ENCODE measurements at places on chromosomes 4 and X.

DNA sequence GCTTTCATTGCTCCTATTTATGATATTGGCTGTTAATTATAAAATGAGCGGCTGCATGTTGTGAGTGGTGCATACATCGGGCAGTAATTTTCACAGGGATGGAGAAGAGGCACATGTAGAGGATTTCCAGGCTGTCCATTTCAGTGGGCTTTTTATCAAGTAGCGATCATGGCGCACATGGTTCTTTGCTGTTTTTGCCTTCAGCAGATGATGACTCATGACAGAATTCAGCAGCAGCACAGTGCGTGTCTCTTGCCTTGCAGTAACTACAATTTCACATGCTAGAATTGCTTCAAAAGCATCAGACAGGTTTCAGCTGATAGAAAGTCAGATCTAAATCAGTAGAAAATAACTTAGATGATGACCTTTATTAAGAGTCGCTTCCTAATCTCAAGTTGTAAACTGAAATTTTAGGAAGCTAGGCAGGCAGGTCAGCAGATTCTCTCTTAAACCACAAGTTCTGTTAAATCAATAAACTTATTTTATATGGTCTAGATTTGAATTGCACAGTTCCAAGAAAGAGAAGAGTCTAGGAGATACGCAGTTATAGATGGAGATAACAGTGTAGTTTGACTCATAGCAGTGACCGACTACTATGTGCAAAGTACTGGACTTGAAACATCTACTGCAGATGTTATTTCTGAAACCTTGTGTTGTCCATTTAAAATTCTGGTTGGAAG, 35.8 kb downstream of the LRP2BP start:
- peak; percentile 83 for DNase-seq

- DNase-seq: no peak
Observed at GRCh38 chr4:113169368-113169767, 119.9 kb downstream of the ANK2 start.

GRCh38 chr4:23979534-23979933, 89.7 kb upstream of the PPARGC1A start:
- DNase-seq: no peak

DNA sequence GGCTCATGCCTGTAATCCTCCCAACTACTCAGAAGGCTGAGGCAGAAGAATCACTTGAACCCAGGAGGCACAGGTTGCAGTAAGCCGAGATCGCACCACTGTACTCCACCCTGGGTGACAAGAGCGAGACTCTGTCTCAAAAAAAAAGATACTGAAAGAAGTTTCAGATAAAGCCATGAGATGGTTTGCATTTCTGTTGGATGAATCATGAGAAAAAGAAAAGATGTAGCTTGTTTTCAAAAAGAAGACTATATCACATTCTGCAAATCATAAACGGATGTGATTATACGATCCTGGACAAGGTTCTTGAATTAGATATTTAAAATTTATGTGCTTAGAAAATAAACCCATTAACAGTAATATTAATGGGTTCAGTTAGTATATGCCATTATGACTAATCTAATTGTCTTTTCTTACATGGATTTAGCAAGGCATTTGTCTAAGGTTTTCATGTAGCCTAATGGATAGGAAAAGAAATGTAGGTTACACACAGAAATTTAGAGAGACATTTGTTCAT, 345.9 kb downstream of the SLC7A11 start:
- peak; percentile 32 for DNase-seq

- no peak for DNase-seq
Observed at GRCh38 chrX:1418901-1419544, 27.1 kb upstream of the SLC25A6 start.

DNA sequence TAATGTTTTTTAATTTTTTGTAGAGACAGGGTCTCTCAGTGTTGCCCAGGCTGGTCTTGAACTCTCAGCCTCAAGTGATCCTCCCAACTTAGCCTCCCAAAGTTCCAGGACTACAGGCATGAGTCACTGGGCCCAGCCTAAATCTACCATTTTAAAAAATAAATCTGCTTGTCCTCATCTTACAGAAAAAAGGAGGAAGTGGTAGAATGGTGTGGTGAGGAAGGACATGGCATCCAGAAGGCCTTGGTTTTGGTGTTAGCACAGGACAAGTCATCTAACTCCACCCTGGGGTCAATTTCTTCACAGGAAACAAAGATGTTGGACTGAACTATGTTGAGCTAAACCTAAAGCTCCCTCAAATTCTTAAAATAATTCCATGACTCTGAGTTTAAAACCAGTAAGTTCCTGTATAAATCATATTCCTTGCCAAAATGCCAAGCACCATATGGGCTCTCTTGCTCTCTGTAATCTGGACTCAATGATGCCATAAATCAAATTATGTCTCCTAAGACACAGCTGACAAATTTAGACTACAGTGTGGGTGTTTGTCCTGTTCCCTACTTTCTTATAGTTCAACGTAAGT, 253.9 kb upstream of the NOCT start:
- DNase-seq: peak; percentile 15

DNA sequence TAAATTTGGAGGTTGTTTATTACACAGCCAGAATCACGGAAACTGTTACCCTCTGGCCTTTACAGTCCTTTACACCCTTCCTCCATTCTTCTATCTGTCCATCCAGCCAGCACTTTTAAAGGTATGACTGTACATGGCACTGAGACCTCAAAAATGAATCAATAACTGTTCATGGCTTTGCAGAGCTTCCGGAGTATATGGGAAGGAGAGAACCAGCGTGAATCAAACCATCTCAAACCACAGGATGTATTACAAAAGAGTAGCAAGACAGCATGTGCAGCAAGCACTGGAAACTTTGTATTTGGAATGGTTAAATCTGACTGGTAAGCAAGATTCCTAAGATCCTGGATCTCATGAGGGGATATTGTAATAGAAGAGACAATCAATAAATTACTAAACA, 228.5 kb upstream of the CASK start:
- DNase-seq: no peak

DNA sequence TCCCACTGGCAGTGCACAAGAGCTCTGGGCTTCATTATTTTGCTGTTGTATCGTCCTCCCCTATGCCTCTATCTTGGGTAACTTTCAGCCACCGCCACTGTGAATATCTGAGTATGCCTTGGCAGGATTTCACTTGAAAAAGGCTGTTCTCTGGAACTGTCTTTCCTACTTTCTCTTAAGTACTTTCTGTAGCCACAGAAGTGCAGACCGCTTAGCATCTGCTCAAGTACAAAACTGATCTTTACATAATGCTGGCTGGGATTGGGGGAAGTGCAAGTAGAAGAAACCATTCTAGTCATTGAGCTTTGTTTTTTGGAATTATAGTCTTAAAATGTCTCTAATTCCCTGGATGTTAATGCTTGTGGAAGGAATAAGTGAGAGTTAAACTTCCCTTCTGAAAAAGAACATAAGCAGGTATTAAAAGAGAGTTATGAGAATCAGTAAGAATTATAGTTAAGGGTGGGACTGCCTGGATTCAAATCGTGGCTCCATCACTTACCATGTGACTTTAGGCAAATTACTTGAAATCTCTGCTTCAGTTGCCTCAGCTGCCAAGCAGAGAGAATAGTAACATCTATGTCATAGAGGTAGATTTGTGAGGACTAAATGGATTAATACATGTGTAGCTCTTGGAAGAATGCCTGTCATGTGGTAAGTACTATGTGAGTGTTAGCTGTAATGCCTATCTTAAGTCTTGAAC, 77.5 kb downstream of the MID1IP1 start:
- no peak for DNase-seq

GRCh38 chr4:137467537-137467936, 64.8 kb downstream of the PCDH18 start:
- DNase-seq: peak; percentile 15

DNA sequence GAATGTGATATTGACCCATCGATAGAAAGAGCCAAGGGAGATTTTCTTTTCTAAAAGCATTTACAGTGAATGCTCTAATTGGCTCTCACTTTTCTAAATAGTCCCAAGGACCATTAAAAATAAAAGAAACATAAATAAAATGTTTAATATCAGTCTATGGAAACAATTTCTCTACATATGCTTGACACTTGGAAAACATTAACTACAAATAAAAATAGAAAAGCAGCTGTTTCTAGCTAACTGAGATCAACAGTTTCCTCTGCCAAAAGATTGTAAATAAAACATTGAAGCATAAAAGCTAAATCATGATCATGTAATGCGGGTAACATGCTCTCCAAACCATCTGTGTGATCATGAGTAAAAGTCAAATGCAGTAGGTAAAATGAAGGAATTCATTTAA, 49.7 kb downstream of the CORIN start:
- no peak for DNase-seq

- DNase-seq: peak; percentile 49
Observed at GRCh38 chr4:69977582-69977981, 12.1 kb upstream of the CSN2 start.

GRCh38 chr4:104756837-104757236, 262.1 kb upstream of the CXXC4 start:
- no peak for DNase-seq

GRCh38 chrX:24124244-24124799, 25.2 kb upstream of the ZFX start:
- no peak for DNase-seq

DNA sequence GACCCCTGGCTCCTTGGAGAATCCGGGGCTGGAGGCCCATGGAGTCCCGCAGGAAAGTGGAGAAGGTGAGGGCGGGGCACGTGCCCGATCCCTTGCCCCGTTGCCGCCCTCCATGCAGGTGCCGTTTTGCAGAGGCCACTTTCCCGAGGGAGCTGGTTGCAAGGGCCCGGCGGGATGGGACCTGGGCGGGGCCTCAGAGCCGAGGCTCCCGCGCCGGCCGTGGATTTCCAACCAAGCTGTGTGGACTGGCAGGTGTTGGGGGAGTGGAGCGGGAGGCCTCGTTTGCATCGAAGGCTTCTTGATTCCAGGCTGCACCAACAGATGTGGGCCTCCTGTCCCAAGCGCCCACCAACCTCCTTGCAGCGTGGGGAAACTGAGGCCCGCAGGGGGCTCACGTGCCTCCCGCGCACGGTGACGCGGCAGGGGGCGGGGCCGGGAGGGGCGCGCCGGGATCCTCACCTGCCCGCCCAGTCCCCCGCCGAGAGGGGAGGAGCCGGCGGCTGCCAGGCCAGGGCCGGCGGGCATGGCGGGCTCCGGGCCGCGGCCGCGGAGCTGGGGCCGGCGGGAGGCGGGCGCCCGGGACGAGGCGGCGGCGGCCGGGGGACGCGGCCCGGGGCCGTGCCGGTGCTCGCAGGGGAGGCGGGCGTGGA, 24.9 kb downstream of the SH3BP2 start:
- no peak for DNase-seq

- DNase-seq: peak; percentile 94
Observed at GRCh38 chr4:56658528-56658927, 22.6 kb downstream of the HOPX start.

- DNase-seq: no peak
Observed at GRCh38 chrX:155632431-155633100, 19.8 kb upstream of the TMLHE start.

DNA sequence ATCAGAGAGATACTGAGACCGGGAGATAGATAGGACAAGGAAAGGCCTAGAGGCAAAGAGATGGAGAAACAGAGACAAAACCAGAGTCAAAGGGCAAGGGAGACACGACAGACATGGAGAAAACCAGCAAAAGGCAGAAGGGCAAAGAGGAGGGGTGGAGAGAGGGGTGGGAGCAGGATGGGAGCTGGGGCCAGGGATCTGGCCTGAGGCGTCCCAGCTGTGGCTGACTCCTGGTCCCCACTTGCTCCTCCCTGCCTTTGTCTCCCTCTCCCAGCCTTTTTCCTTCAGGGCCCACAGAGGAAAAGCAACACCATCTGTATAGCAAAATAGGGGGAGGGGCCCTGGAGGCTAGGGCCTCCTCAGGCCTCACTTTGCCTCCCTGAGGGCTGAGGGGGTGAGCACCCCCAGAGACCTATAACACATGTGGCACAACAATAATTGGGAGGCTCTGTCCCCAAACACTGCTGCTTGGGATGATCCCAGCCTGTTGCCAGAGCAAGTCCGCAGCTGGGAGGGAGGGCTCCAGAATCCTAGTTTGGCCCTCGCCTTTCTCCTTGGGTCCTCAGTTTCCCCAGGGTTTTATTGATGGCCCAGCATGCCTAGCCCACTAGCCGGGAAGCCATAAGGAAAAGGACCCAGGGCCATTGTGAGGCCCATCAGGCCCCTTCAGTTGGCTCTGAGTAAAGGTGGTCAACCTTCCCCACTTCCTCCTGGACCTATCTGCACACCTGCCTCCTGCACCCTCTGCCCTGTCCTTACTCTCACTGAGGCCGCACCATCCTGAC, 96.8 kb downstream of the PJA1 start:
- no peak for DNase-seq

- no peak for DNase-seq
Observed at GRCh38 chr4:182819751-182820150, 97.4 kb downstream of the DCTD start.

DNA sequence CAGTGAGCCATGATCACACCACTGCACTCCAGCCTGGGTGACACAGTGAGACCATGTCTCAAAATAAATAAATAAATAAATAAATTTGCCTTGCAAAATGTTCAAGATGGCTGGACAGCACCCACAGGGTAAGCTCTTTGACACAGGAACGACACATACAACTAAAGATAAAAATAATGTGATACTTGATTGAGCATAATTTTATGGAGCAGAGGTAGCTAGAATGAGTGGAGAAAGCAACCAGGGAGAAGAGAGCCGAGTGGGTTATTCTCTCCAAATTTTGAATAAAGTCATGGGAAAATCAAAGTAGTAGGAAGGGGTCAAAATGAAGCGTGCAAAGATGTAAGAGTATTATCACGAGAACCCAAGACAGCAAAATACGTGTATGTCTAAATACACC, 121.5 kb downstream of the IRF2 start:
- no peak for DNase-seq

DNA sequence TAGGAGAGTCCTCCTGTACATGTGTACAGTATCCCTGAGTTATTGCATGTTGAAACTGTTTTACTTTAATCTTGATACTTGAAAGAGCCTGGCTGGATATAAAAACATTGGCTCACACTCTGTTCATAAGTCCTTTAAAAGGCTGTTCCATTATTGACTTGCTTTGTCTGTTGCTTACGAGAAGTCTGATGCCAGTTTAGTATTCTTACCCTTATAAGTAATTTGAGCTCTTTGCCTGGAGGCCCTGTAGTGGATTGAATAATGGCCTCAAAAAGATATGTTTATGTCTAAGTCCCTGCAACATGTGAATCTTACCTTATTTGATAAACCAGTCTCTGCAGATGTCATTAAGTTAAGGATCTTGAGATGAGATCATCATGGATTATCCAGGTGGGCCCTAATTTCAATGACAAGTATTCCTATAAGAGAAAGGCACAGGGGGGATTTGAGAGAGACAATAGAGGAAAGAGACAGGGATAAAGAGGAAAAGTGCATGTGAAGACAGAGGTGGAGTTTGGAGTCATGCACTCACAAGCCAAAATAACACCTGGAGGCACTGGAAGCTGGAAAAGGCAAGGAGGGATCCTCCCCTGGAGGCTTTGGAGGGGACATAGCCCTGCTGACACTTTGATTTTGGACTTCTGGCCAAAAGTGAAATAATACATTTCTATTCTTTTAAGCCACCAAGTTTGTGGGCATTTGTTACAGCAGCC, 98.1 kb downstream of the IRF2 start:
- no peak for DNase-seq

GRCh38 chrX:46268412-46268811, 276.8 kb downstream of the ZNF674 start:
- peak; percentile 56 for DNase-seq

Data from amniotic epithelial cell (primary cell).